Activated CD4-positive, alpha-beta T cell treated with anti-CD3 and anti-CD28 coated beads, Interleukin-2, amount 10 ng/mL, durations not matched to agents 24 days and 14 days (primary cell): ENCODE measurements at places on chromosomes 11 and 22.

GRCh38 chr11:101390539-101390938 is 193.3 kb downstream of the TRPC6 start:
- no peak for DNase-seq

DNA sequence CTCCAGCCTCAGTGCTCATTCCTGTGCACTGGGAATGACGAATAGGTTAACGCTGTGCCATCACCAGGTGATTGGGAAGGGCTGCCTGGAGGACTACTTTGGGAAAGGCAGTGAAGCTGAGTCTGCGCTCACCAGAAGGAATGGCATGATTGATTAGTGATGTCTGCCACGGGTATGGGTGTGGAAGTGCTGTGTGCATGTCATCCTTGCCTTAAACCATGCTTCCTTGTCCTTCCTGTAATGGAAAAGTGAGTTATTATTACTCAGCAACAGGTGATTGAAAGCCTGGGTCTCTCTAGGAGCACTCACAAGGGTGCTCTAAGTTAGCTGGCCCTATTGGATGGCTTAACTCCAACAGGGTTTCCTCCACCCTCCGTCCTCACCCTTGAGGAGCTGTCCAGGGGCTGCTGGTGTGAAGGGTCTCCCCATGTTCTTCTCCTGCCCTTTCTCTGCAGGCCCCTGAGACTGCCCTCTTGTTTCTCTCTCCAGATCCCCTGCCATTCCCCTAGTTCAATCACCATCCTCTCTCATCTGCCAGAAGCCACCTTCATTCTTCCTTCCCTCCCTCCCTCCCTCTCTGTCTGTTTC is 121.9 kb upstream of the NECTIN1 start:
- no peak for DNase-seq

DNA sequence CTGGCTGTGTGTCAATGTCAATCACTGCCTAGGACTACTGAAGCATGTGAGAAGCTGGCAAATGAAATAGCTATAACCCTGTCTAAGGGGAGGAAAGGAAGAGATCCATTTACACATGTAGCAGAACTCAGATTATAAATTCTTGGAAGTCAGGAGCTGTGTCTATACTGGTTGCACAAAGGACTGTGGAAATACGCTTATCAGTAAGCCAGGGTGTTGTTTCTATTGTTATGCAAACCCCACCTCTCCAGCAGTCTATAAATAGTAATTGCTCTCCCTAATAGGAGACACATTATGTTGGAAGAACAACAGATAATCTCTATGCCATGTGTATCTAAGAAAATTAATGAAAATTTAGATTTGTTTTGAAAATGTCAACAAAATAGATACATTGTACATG is 693.4 kb upstream of the CCDC90B start:
- DNase-seq, result no peak

- no peak for DNase-seq
Observed at GRCh38 chr11:83574519-83574918, 288.4 kb upstream of the CCDC90B start.

GRCh38 chr22:37032535-37033460 is 13.3 kb downstream of the MPST start:
- no peak for DNase-seq

GRCh38 chr11:21806947-21807346 is 385.9 kb upstream of the ANO5 start:
- DNase-seq, result no peak

DNA sequence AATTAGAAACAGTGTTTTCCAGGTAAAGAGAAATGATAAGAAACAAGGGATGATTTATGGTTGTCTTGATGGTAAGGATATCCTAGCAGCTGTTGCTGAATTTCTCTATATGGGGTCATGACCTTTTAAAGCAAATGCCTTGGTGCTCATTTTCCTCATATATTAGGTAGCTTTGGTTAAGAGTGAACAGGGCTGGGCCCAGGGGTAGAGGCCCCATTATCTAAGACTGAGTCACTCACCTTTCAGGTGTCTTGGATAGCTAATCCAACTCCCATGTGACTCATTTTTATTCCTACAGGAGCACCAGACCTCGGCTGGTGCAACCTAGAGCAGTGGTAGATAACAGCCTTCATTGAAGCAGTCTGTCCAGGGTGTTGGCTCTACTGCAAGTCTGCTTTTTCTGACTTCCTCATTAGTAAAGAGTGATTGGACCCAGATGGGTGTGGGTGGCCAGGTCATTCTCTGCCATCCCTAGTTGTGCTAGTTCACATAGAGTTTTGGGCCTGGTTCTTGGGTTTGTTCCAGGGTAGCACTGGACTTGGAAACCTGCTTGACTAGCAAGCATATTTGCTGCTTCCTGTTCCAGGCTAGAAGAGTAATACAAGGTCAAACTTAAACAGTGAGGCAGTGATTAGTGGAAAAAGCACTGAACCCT is 37.4 kb downstream of the CTNND1 start:
- no peak for DNase-seq
